ENCODE measurements at places on chromosomes 2 and 18. TPM values are rescaled to one million over a fixed set of nuclear protein-coding genes. Genes with fewer than 3 reads are reported as not detected.

MTX2 gene
- 12.2 TPM for total RNA-seq

RTKN gene
- total RNA-seq, result 1.1 TPM

DNA sequence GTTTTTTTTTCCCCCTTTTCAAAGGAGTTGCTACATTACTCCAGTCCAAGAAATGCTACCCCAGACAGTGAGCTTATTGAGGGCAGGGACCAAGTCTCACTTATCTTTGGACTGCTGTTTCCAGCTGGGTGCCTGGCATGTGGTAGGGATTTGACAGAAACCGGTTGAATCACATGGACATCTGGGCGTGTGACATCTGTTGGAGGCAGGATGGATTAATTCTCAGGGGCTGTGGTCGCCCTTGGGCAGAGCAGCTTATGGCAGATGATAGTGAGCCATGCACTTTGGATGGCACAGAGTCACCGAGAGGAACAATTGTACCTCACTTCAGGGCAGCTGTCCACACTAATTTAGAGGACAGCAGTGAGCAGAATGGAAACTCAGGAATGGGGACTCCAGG is 254.6 kb upstream of the ID2 start:
- peaks cover 20% of the 10 kb centered on the region for H3K36me3 ChIP-seq
- DNase-seq, result no peak
- peaks cover 36% of the 10 kb centered on the region for H3K4me1 ChIP-seq
- H3K27ac ChIP-seq, result no peak overlapping the region
- no peak overlapping the region for H3K4me3 ChIP-seq

DNA sequence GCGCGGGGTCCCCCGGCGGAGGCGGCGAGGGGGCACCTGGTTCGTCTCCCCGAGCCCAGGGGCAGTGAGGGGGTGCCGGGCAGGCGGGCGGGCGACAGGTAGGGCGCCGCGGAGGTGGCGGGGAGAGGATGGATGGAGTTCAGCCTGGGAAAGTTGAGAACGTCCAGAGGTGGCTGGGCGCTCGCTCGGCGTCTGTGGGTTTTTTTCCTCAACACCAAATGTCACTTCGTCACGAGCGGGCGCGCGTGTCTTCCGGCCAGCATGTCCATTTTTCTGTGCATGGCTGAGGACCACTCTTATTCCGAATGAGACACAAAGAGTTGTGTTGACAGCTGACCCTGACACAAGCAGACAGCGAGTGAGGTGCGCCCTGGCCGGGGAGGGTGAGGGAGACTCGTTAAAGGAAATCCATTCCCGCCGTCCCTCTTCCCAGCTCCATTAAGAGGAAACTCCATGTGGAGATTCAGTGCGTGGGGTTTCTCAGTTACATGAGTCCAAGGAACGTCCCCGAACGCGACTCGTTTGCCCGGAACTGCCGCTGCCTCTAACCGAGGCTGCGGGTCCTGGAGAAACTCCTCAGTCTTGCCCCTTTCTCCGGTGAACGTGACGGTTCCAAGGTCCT is 859 bp downstream of the GREB1L start:
- H3K27me3 ChIP-seq, result peaks cover 56% of the 10 kb centered on the region
- H3K36me3 ChIP-seq, result peaks cover 3% of the 10 kb centered on the region
- no peak overlapping the region for H3K4me3 ChIP-seq
- H3K4me1 ChIP-seq, result peaks cover 6% of the 10 kb centered on the region
- DNase-seq, result no peak

DNA sequence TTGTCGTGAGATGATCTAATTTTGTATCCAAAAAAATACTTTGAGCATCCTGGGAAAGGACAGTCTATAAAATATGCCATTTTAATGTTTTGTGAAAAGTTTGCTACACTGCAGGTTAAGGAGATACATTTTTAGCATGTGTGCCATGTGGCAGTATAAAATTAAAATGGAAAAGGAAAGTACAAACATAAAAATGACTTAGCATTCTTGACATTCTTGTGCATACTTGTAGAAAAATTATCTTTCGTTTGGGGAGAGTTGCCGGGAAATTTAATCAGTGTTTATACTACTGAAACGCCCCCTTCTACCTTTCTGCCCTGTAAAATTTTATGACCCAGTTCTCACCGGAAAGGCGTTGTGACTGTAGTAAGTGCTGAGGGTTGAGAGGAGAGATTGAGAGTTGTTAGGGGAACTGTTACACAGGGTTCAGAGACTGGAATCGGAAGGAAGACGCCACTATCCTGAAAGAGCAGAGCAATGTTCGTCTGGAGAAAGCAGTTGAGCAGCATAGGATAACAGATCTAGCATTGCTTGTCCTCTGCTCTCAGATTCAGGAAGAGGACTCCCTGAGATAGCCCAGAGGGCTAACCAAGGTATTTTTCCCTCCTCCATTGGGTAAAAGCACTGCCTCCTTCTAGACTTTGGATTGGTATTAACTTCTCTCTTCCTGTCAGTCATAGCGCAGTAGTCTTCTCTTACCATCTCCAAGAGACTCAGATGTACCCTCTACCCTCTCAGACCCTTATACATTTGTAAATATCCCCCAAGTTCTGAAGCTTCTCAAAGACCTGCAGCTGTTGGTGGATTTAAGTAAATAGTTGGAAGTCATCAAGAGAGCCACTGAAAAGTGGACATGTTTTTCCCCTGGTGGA is 2.7 kb downstream of the CDH20 start:
- H3K27ac ChIP-seq, result no peak overlapping the region
- H3K4me3 ChIP-seq, result no peak overlapping the region
- no peaks in the 10 kb centered on the region for H3K36me3 ChIP-seq
- H3K27me3 ChIP-seq, result peaks cover 22% of the 10 kb centered on the region
- no peaks in the 10 kb centered on the region for H3K4me1 ChIP-seq

All from activated CD4-positive, alpha-beta memory T cell treated with anti-CD3 and anti-CD28 coated beads, Interleukin-2, amount 10 ng/mL, durations not matched to agents 7 days and 5 days (primary cell).